ENCODE measurements at places on chromosomes 7 and 10. TPM values are rescaled to one million over a fixed set of nuclear protein-coding genes. Genes with fewer than 3 reads are reported as not detected.

Gene MSMB
- not detected for total RNA-seq

Gene FKBP9
- total RNA-seq, result 320 TPM

Gene SH2D4B
- not detected for total RNA-seq

Gene FLNC
- total RNA-seq, result 226 TPM

Gene COL1A2
- total RNA-seq, result 7,304 TPM

Gene ACTL6B
- total RNA-seq, result not detected

Gene AIFM2
- total RNA-seq, result 6.5 TPM

Gene LRRC17
- 69.2 TPM for total RNA-seq

Gene C10orf62
- total RNA-seq, result 0.23 TPM

Gene MUC12
- total RNA-seq, result 0.60 TPM

Gene LAMB1
- 432 TPM for total RNA-seq

Gene PIP
- not detected for total RNA-seq

Gene BZW2
- 128 TPM for total RNA-seq

Gene ADCYAP1R1
- not detected for total RNA-seq

Gene MKX
- 2.7 TPM for total RNA-seq

Gene CUL1
- total RNA-seq, result 71.6 TPM

Gene MTPN
- total RNA-seq, result 134 TPM

Gene AGFG2
- total RNA-seq, result 4.4 TPM

Gene ANXA8L1
- 2.9 TPM for total RNA-seq

Gene PRLHR
- total RNA-seq, result not detected

Gene HKDC1
- 0.59 TPM for total RNA-seq

Gene PON3
- not detected for total RNA-seq

Gene TAC1
- total RNA-seq, result not detected

Gene SLC26A3
- total RNA-seq, result not detected

Gene VWA2
- total RNA-seq, result not detected

Gene DOCK1
- 69.8 TPM for total RNA-seq

Gene RELN
- under 0.01 TPM for total RNA-seq

Gene KNDC1
- 3.0 TPM for total RNA-seq

Gene ZNF22
- total RNA-seq, result 13.4 TPM

Gene ITPRID1
- total RNA-seq, result not detected

Gene ZNF365
- total RNA-seq, result 2.8 TPM

Gene ASAH2
- 2.3 TPM for total RNA-seq

Gene MAPK8
- 97.1 TPM for total RNA-seq

Gene NKX6-2
- not detected for total RNA-seq

Gene CYP3A4
- not detected for total RNA-seq

Gene GARIN1A
- 1.5 TPM for total RNA-seq

Gene CLDN4
- total RNA-seq, result 0.89 TPM

Gene NRAP
- total RNA-seq, result not detected

Gene FOXP2
- total RNA-seq, result 1.2 TPM

Gene VWC2
- total RNA-seq, result not detected

Gene ZNF736
- 10.5 TPM for total RNA-seq

Gene NKX1-2
- total RNA-seq, result not detected

Gene LIPJ
- total RNA-seq, result not detected

Gene OR2A12
- total RNA-seq, result not detected

Gene SEMA4G
- 1.2 TPM for total RNA-seq

Gene MCM10
- 0.89 TPM for total RNA-seq

Gene OR2A5
- not detected for total RNA-seq

Gene SPDYE6
- total RNA-seq, result not detected

Gene NEUROG3
- not detected for total RNA-seq

Gene SRI
- 79.0 TPM for total RNA-seq

Gene COX19
- 14.1 TPM for total RNA-seq
